ENCODE measurements at places on chromosomes 3 and 15.

DNA sequence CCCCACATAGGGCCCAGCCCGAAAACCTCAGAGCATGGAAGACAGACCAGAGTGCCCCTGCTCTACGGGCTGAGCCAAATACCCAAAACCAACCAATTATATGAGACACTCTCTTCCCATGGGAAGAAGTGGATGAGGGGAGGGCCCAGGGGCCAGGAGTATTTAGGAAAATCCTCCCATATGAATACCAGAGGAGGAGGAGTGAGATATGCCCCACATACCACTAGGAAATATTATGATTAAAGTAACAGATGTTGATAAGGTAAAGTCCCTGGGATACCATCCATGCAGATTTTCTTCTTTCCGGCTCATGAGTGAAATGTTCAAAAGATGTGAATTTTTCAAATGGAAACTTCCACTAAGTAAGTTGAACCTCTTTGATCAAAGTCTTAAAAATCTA, 50.4 kb downstream of the MESD start:
- DNase-seq, result no peak

GRCh38 chr15:98529205-98530145, 118.9 kb upstream of the IGF1R start:
- no peak for DNase-seq

DNA sequence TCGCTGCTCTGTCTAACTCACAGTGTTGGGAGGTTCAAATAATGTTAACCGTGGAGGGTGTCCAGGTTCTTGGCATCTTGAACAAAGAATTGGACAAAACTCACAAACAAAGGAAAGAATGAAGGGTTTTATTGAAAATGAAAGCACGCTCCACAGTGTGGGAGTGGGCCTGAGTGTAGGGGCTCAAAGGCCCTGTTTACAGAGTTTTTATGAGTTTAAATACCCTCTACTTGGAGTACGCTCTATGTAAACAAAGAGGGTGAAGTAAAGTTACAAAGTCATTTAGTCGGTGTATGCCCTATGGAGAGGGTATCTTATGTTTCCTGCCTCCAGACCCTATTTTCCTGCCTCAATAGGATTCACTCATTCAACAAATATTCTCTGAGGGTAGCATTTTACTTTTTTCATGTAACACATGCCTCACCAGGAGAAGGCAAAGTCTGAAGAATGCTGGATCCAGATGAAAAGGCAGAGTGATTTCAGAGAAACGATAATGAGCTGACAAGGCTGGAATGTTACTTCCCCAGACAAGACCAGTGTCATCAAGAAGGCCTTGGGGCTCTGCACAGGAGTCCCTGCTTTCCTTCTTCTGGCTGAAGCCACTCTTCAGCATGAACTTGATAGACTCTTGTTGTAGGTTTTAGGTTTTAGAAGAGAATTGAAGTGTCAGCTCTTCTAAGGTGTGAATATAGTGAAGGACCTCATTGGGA, 163.6 kb downstream of the FAM43A start:
- no peak for DNase-seq

- DNase-seq, result no peak
Measured at GRCh38 chr15:85658816-85659215, 135.9 kb downstream of the KLHL25 start.

- DNase-seq, result peak; percentile 48
Measured at GRCh38 chr3:43326891-43327581, 40.7 kb downstream of the SNRK start.

Data from foreskin melanocyte (primary cell).